Stimulated activated CD8-positive, alpha-beta memory T cell treated with anti-CD3 and anti-CD28 coated beads, Interleukin-15, amount 100 ng/mL, for 4 hours (primary cell): ENCODE measurements at places on chromosomes 7 and 10.

DNA sequence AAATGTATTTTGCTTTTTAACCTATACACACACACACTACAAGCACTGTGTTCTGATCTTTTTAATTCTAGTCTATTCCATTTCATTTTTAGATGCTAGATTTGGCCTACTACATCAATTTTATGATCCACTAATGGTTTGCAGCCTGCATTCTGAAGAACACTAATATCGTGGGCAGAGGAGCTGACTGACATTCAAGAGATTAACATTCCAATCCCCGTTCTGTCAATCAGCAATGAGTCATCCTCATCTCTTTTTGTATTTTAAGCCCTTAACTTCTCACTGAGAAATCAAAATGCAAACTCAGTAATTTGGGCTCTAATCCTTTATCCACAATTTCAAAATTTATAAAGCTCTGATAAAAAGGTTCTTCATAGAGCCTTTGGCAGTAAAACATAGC is 47.1 kb upstream of the GAD2 start:
- DNase-seq: no peak

GRCh38 chr7:139842401-139843210 is 13.5 kb downstream of the TBXAS1 start:
- no peak for DNase-seq

- no peak for DNase-seq
These were observed 43.2 kb downstream of the HTRA1 start for GRCh38 chr10:122504610-122504950.

GRCh38 chr10:57506414-57507094 is 761.1 kb downstream of the IPMK start:
- DNase-seq: no peak

GRCh38 chr7:42407833-42408232 is 170.8 kb upstream of the GLI3 start:
- no peak for DNase-seq

DNA sequence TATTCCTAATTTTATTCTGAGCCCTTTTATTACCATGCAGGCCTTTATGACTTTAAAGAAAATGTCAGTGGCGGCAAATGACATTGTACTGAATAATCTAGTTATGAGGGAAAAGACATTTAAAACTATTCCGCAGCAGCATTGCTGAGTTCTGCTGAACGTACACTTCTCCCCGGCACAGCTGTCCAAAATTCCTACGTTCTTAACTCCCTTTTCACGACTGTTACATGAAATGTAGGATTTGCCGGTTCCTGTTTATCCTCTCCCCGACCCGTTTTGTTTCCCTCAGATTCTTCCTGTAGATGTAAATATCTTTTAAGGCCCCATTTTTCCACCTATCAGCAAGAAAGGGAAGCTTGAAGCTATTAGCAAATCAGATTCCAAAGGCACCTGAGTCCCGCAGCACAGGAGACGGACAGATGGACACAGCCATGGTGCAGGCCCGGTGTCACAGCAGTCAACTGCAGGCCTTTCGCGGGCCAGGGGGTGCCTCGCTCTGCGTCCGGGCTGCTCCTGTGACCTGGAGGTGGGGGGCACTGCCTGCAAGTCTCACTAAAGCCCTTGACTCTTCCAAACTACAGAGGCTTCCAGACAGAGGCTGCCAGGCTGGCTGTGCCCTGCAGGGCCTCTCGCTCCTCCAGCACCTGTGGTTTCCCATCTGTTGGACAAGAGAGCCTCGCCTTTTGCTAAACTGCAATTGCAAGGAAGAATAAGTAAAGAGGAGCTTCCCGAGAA is 485.0 kb upstream of the MGMT start:
- no peak for DNase-seq

GRCh38 chr7:117350027-117350426 is 27.2 kb upstream of the WNT2 start:
- no peak for DNase-seq

GRCh38 chr10:19048489-19048888 is at the start of gene MALRD1:
Gene MALRD1 (plus strand): TSS chr10:19048801. CDS start chr10:19048939, 138 bp downstream.
- no peak for DNase-seq

GRCh38 chr10:70815504-70816219 is at the start of gene SGPL1:
Gene SGPL1 (plus strand): TSS chr10:70815948. CDS start chr10:70816854, 906 bp downstream.
- peak; percentile 57 for DNase-seq

DNA sequence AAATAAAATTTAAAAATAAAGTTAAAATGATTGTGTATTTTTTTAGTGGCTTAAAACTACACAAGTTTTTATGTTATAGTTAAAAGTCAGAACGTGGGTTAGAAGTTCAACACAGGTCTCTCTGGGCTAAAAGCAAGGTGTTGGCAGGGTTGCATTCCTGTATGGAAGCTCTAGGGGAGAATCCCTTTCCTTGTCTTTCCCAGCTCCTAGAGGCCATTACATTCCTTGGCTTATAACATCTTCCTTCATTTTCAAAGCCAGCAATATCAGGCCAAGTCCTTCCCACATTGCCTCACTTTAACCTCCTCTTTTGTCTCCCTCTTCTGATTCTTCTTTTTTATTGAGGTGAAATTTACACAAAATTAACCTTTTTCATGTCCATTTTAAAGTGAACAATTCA is 52.4 kb upstream of the EEPD1 start:
- no peak for DNase-seq

GRCh38 chr7:21383227-21384220 is 44.4 kb upstream of the SP4 start:
- DNase-seq: no peak

- DNase-seq: no peak
These were observed 71.9 kb downstream of the ORC5 start for GRCh38 chr7:104135760-104136558.

- no peak for DNase-seq
These were observed 19.4 kb downstream of the PFKFB3 start for GRCh38 chr10:6221971-6222751.

GRCh38 chr10:24501056-24501711 is 222.5 kb downstream of the ARHGAP21 start:
- no peak for DNase-seq

DNA sequence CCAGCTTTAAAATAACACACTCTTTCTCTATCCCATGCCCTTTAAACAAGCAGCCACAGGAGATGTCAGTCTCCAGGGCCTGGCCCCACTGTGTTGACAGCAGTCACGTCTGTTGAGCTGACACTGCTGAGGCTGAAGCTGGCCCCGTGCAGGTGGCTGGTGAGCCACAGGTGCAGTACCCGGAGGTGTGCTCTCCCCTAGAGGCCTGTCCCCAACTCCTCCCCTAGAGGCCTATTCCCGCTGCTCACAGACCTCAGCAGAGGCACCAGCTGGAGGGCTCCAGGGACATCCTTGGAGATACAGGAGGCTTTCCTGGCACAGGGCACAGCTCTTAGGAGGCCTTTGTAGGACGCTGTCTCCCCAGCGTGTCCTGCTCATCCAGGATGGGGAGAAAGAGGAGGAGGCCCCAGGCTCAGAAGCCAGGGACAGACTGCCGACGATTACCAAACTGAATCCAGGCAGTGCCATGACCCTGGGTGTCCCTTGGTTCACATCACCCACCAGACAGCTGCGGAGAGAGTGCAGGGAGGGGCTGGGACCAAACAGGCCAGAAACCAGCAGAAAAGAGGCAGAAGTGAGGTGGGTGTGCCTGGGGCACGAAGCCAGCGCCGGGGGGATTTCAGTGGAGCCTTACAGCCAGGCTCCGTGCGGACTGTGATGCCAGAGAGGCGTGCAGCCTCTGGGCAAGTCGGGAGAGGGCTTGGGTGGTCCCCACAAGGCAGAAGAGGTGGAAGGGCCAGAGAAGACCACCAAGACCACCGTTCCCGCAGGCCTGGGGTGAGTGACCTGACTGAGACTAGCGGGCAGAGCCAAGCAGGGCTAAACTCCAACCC is 18.5 kb upstream of the TTYH3 start:
- no peak for DNase-seq

DNA sequence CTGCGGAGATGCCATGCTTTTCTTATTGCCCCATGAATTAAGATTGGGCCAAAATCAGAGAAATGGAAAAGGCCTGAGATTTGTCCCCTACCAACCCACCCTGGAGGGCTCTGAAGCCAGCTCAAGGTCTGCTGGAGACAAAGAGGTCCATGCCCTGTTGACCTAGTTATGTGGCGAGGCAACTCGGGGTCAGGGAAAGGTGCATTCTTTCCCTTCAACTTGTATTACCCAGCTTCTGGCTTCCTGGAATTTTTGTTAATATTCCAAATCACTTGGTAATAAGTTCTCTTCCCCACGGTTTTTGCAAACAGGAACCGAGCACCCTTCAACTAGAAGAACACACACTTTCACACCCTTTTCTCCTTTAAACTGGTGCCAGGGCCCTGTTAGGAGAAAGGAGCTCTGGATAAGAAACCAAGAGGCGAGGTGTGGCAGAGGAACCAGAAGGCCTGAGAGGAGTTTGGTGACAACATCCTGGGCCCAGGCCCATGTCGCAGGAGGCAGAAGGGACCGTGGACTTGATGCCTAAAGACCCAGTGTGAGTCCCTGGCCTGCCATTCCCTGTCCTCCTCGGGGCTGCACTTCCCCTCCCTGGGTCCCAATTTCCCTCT is 12.5 kb upstream of the SFRP5 start:
- no peak for DNase-seq

DNA sequence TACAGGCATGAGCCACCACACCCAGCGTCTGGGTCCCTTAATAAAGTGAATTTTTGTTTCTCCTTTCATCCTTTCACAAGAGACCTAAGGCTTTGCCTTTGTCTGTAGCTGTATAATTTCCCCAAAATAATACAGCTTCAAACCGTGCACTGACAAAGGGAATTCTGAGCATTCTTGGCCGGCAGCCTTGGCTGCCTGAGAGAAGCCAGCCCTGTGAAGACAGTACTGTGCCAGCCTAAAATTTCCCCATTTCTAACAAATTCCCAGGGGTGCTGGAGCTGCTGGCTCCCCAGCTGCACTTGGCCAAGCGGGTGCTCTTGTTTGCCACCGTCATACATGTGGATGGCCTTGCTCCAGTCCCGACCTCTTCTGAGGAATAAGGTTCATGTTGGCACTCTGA is 106.2 kb downstream of the ZMYND11 start:
- no peak for DNase-seq

- DNase-seq: no peak
These were observed 27.8 kb downstream of the RHEB start for GRCh38 chr7:151491859-151492258.

GRCh38 chr10:124084708-124085107 is 8.7 kb downstream of the CHST15 start:
- no peak for DNase-seq

- DNase-seq: no peak
These were observed 17.0 kb downstream of the BCAP29 start for GRCh38 chr7:107596881-107597581.

DNA sequence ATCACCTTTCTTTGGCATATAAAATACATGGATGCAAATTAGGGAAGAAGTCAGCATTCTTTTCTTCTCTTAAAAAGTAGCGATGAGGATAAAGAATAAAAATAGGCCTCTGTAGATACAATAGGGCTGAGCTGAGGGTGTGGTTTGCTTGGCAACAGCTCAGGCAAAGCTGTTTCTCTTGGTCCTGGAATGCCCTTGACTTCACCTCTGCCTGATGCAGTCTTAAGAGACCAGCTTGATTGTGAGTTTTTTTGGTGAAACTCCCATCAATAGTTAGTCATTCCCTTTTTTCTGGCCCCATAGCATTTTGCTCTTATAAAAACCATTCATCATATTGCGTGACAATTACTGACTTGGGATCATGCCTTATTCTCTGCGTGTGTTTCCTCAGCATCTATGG is 42.1 kb upstream of the MKLN1 start:
- DNase-seq: no peak

DNA sequence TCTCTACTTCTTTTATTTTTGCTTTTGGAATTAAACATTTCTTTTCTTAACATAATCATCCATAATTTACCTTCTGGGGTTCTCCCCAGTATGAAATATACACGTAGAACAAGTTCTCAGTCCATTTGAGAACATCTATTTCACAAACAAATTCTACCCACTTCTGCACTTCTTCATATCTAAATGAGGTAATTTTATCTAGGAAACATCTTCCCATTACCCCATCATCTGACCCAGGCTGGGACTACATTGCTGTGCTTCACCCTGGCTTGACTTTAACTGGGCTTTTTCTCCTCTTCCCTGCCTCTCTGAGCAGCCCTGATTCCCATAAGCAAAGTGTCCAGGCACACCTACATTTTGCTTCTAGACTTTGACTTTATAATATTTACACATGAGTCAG is 43.3 kb upstream of the AMPH start:
- DNase-seq: no peak

DNA sequence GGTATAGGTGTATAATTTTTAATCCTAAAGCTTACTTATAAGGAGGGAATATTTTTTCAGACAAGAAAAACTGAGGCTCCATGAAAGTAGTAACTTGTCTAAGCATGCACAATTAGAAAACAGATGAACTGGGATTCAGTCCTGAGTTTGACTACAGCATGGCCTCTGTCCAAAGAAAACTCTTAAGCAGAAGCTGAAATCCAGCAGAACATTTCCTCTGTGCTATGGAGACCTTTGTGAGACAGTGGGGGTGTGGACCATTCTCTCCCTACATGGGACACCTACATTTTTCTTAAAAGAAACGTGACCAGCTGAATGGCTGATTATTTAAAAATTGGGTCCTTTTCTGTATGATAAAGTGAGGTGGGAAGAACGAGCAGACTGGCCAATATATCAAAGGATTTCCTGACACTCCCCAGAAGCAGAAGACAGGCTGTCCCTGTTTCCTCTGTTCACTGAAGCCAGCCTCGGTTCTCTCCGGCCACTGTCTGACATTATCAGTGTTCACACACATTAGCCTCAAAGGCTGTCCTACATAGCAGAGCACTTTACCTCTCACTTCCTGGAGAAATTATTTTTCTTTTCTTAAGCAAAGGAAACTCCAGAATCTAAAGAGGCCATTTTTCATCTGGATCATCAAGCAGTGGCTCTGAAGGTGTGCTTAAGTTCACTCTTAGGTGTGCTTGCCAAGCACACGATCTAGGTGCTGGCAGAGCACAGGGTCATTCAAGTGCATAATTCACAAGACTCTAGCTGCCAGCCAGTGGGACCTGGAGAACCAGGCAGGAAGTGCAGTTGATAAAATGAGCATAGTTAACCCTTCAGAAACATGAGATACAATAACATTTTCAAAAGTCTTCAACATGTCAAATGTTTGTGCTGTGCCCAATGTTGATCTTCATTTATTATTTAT is 40.4 kb upstream of the KIAA1217 start:
- no peak for DNase-seq

- DNase-seq: no peak
These were observed 13.3 kb downstream of the ZCCHC24 start for GRCh38 chr10:79431891-79432831.

DNA sequence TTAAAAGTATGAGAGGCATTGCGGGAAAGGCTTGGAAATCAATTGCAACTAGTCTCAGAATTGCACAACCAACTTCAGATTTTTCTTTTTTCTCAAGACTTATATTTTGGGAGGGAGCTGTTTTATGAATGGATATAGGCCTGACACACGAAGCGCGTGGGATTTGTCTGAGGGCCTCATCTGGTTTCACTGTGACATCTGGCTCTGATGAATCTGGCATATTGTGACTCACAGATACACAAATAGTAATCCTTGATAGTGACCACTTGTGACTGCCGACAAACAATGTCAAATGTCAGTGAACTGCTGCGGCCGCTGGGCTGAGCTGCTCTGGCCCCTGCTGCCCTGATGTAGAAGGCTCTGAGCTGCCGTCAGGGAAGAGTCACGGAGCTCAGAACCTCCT is 655.1 kb downstream of the INHBA start:
- DNase-seq: no peak

GRCh38 chr7:105315357-105315756 is 73.4 kb downstream of the SRPK2 start:
- DNase-seq: no peak
